ENCODE measurements at places on chromosomes 16 and 17. TPM values are rescaled to one million over a fixed set of nuclear protein-coding genes. Genes with fewer than 3 reads are reported as not detected.

GRCh38 chr16:5642011-5642410 lies 544.4 kb upstream of the EEF2KMT start:
- DNase-seq: no peak

GRCh38 chr17:50938821-50939541 lies 72.8 kb upstream of the TOB1 start:
- DNase-seq: peak; percentile 32

DNA sequence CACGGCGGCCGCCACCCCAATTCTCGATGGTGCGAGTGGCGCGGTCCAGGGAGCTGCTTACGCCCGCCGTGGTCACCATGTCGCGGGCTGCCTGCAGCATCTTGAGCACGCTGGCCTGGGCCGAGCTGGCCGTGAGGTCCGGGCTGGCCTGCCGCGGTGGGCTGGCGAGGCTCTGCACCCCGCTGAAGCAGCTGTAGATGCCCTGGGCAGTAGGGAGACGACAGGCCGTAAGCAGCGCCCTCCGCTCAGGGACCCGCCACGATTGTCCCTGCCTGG lies 16.4 kb downstream of the GRIN2C start:
- DNase-seq: no peak

PIPOX gene
- 1.3 TPM for total RNA-seq

GRCh38 chr16:54477714-54478113 lies 191.1 kb upstream of the IRX3 start:
- no peak for DNase-seq

DNA sequence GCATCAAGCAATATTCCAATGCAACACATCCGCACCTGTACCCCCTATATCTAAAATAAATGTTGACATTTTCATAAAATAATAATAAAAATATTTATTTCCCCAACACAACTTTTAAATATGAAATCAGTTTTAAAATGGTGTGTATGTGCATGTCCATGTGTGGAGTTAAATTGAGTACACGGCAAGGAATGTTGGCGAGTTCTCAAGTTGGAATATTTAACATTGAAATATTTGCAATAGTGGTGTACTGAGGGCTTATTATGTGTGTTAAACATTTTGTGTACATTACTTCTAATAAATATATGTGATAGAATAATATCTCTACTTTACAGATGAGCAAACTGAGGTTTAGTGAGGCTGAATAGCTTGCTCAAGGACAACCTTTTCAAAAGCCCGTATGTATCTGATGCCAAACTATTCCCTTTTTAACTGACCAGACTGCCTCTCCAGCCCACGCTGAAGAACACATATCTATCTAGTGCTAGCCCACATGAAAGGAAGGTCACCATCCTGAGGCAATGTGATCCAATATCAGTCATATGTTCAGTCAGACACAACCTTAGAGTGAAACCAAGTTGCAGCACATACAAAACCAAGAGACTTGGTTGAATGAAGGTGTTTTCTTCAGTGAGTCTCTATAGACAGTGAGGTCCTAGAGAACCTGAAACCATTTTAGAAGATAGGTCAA lies 192.2 kb upstream of the CDH11 start:
- no peak for DNase-seq

ASPSCR1 gene
- 45.3 TPM for total RNA-seq

- no peak for DNase-seq
Measured at GRCh38 chr17:59815965-59816364, 76.8 kb downstream of the TUBD1 start.

GRCh38 chr17:35521150-35521549 lies 16.3 kb downstream of the SLFN12L start:
- DNase-seq: no peak

GRCh38 chr16:22296225-22297113 lies 740 bp upstream of the POLR3E start:
- no peak for DNase-seq

- DNase-seq: no peak
Measured at GRCh38 chr17:42865638-42866094, 14.7 kb downstream of the AOC3 start.

- DNase-seq: no peak
Measured at GRCh38 chr17:37553401-37553966, 55.7 kb downstream of the SYNRG start.

ASPHD1 gene
- total RNA-seq: 1.6 TPM

- no peak for DNase-seq
Measured at GRCh38 chr16:30885196-30885595, 8.7 kb downstream of the BCL7C start.

DNA sequence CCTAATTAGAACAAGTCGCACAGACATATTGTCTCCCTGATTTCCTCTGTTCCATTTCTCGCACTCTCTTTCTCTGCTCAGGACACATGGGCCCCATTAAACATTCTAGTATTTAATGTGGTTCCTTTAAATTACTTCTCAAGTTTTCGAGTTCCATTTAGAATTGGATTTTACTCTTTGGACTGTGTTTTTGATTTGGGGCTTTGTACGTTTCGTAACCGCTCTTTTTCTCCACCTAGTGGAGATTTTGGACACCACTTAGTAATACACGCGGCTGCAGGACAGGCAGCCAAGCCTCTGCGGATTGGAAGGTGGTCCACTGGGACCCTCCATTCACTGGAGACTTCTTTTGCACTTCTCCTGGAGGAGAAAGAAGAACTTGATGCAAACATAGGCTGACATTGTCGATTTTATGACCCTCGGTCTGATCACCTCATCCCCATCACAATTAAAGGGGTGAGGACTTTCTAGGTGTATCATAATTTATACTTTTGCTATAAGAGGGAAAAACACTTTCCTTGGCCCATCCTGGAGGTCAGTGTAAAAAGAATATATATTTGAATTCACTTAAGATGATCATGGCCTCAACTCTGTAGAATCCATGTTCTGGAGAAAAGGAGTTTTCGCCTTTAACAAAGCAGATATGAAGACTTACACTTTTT lies 85.7 kb downstream of the NOG start:
- DNase-seq: no peak

ENPP7 gene
- 0.18 TPM for total RNA-seq

DNA sequence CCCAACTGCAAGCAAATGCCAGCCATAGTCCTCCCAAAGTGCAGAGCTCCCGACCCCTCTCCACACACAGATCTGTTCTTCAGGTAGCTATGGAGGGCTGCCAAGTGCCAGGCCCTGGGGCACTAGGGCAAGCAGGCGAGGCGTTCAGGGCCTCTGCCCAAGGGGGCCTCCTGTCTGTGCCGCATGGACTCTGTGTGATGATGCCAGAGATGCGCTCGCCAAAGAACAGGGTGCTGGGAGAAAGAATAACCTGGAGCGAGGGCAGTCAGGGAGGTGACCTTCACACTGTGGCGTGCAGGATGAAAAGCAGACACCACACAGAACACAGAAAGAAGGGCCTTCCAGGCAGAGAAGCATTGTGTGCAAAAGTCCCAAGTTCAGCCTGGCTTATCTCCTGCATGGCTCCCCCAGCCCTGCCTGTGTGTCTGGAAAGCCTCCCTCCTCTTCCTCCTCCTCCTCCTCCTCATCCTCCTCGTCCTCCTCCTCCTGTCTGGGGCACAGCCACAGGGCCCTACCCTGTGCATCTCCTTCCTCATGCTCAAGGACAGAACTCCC lies 44.2 kb downstream of the PEMT start:
- no peak for DNase-seq

- DNase-seq: no peak
Measured at GRCh38 chr17:72931163-72931562, 161.3 kb downstream of the SLC39A11 start.

All from lower lobe of right lung (tissue), 2 donors.